ENCODE measurements at places on chromosomes 4 and X.

- DNase-seq, result no peak
Observed at GRCh38 chr4:74958881-74959280, 26.0 kb downstream of the PARM1 start.

GRCh38 chr4:149993030-149993429 lies 85.2 kb upstream of the DCLK2 start:
- no peak for DNase-seq

- DNase-seq, result peak; percentile 81
Observed at GRCh38 chrX:24464836-24465531, at the start of gene PDK3. Gene PDK3 (plus strand): TSS chrX:24465286. CDS start chrX:24465456, 170 bp downstream.

DNA sequence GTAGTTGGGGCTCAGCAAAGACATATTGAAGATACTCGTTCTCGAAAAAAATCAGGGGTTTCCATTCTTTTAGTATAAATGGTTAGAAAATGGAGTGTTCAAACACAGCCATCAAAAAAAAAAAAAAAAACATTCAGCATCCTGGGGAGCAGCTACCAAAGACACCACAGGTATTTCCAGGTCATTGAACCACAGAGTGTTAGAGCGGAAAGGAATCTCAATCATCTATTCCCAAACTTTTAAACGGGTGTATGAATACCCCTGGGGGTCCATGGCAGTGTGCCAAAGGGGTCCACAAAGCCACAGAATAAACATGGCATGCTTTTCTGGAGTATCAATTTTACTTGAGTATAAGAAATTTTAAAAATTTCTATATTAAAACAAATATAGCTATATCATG lies 6.9 kb upstream of the FGF16 start:
- DNase-seq, result no peak

DNA sequence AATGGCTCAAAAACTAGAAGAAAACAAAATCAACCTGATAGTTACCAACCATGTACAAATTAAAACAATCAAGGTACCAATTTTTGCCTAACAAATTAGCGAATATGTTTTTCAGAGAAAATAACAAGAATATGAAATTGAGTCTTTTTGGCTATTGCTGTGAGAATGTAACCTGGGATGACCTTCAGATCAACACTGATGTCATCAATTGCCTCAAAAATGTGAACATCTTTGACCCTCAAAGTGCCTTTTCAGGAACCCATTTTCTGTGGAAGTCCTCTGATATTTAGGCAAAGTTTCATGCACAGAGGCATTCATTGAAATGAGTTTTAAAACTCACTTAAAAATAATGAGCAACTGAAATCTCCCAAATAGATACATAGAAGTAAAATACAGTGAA lies 6.1 kb downstream of the RELL1 start:
- no peak for DNase-seq

GRCh38 chr4:53932796-53933610 lies 131.4 kb downstream of the CHIC2 start:
- DNase-seq, result no peak

GRCh38 chrX:11733614-11734013 lies 24.4 kb upstream of the MSL3 start:
- no peak for DNase-seq

- DNase-seq, result no peak
Observed at GRCh38 chr4:88166608-88167007, 8.2 kb upstream of the ABCG2 start.

GRCh38 chr4:10753856-10754402 lies 69.4 kb upstream of the CLNK start:
- no peak for DNase-seq

- peak; percentile 9 for DNase-seq
Observed at GRCh38 chr4:113584407-113585150, 177.0 kb downstream of the CAMK2D start.

DNA sequence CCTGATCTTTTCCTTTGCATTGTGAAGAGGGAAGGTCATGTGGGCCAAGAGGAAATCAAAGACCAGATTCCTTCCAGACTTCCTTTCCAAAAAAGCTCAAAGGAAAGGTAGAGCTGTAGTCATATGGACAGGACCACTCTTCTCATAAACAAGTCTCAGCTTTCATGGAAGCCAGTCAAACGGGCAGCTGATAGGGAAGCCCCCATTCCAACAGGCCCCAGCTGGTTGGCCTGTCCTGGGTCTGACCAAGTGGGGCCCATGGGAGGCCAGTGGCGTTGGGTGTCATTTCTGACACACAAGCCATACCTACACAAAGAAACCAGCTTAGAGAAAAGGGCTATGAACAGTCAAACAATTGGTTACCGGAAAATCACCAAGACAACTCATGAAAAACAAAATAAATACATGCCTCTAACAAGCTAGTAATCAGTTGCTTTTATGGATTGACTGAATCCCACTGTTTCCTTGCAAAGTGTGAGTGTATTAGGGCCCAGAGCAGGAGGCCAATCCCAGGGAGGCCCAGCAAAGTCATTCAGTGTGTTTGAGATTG lies 149.6 kb upstream of the MAMLD1 start:
- DNase-seq, result no peak

DNA sequence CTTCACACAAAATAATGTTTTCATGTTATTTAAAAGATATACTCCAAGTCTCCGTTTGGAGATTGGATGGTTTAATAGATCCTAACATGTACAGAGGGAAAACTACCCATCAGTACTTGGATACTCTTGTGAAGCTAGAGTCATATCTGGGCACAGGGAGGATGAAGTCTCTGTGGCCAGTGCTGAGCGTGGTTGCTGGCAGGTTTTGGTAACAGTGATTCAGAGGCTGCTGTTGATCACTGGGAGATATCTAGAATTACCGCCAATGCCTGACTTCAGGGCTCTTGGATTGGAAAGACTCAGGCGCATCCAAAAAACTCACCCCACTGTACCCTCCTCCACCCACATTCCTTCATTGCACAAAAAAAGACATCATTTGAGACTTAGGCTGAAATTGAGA lies 107.2 kb upstream of the PGRMC2 start:
- no peak for DNase-seq

GRCh38 chrX:33735182-33735581 lies 396.9 kb downstream of the FAM47A start:
- no peak for DNase-seq

GRCh38 chr4:37827030-37827685 lies 672 bp downstream of the PGM2 start:
- DNase-seq, result no peak
